Activated CD4-positive, CD25-positive, alpha-beta regulatory T cell (primary cell): ENCODE measurements at places on chromosomes 5 and 9.

- no peak for DNase-seq
Measured at GRCh38 chr5:6427694-6428093, 21.0 kb upstream of the UBE2QL1 start.

GRCh38 chr9:129954868-129955550 lies 88.0 kb downstream of the FNBP1 start:
- no peak for DNase-seq

DNA sequence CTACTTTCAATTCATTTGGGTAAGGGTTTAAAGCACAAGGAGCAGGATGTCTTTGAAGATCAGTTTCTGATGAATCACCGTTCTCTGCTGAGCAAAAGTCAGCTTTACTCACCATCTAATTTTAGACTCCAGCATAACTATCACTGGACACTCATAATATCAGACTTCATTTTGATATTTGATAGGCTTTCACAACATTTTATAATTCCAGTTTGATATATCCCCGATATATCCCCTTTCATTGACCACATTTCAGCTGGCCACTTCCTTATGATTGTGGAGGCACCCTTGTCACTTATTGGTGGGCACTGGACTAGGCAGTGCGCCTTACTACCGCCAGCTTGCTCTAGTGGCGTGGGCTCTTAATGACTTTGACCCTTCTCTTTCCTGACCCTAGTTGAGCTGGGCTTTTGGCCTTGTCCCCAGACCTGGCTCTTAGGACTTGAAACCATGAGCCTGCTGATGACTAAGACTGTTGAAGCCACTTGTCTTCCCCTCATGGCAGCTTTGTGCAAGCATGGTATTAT lies 46.8 kb downstream of the CYSTM1 start:
- DNase-seq = no peak

DNA sequence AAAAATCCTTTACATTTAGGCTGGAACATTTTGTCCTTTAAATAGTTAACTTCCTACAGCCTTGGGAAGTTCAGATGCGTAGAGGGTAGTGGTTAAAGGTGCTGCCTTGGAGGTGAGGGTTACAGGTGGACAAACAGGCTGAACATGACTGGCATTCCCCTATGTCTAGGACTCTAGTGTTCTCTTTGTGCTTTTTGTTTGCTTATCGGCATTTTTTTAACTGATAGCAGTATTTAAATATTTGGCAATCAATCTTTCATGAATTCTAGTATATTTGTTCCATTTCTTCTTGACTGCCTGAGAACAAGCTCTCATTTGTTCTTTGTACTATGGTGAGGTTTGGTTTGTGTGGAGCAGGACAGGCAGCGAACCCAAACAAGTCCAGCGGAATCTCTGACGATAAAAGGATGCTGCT lies 307.6 kb downstream of the CTNND2 start:
- DNase-seq = no peak

GRCh38 chr9:97506306-97506705 lies 4.8 kb downstream of the TMOD1 start:
- DNase-seq = no peak

DNA sequence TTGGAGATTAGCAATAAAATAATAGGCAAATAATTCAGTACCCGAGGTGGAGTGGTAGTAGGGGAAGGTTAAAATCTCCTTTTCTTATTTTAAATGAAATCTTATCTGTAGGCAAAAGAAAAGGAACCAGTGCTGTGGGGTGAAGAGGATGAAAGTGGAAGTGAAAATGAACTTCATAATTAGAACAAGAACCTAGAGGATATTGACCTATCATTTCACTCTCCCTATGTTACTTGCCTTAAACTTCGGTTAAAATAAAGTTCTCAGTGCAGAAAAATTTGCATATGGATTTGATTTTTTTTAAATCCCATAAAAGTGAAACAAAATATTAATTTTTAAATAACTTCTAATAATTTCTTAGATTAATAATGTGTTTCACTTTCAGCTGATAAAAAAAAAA lies 1094.9 kb upstream of the C9orf72 start:
- DNase-seq = no peak
